ENCODE measurements at places on chromosomes 1 and 21. TPM values are rescaled to one million over a fixed set of nuclear protein-coding genes. Genes with fewer than 3 reads are reported as not detected.

DNA sequence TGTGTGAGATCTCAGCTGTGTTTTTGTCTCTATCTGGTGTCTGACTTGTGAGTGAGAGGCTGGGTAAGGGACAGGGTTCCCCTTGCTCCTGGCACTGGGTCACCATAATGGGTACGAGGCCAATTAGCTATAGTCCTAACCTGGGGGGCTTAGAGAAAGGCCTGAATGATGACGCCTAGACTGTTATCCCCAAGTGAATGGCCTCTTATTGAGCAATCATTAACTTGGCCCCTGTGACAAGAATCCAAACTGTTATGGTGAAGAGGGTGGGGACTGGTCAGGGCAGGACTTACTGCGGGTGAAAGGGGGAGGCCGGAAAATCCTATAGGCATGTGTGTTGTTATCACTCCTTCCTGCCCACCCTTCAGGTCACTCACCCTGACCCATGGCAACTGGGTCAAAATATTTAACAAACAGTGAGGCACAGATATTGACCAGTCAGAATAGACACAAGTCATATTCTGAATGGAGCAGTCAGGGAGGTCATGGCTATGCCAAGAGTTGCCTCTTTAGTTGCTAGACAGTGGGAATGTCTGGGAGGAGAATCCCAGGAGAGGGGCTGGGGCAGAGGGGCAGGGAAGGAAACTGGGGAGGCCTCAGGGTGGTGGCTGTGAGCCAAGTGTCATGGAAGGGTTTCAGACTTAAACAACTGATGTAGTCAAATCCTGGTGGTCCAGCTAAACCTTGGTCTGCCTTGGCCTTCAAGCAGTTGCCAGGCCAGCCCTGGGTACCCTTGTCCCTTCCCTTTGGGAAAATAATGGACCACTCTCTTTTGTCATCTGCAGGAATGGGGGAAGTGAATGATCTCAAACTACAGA lies 3.2 kb downstream of the NR0B2 start:
- DNase-seq = no peak

SPRR4 gene
- not detected for total RNA-seq

- peak; percentile 19 for DNase-seq
Measured at GRCh38 chr1:204826970-204827369, 43.7 kb upstream of the NFASC start.

IGSF9 gene
- not detected for total RNA-seq

SELENBP1 gene
- not detected for total RNA-seq

- no peak for DNase-seq
Measured at GRCh38 chr1:188043536-188044245, 1214.9 kb downstream of the PLA2G4A start.

DNA sequence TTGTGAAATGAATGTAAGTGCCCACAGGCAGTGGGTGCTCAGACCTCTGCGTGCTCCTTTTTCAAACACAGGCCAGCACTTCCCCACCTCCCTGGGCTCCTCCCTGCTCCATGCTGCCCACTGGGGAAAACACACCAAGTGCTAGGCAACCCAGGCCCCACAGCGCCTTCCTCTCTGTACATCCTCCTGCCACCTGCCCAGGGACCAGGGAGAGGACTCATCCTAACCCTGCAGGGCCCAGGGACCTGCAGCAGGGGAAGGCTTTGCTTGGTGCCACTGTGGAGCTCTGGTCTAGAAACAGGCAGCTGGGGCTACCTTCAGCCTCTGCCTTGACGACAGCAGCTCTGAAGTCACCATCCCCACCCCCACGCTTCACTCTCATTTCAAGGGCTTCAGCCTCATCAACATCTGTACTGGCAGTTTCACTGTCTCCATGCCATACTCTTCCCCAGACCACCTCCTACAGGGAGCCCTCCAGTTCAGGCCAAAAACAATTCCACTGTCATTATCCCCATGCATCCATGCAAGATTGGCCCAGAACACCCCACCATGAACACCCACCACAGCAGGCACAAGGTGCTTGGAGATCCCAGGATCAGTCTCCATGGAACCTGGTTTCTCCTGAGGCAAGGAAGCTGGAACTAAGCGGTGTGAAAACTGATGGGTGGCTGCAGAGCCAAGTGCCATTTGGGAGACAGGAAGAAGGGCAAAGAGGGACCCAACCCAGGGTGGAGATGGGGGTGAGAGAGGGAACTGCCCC lies 1.1 kb downstream of the IGSF8 start:
- peak; percentile 31 for DNase-seq

GRCh38 chr1:232322162-232322734 lies 307.7 kb downstream of the SIPA1L2 start:
- DNase-seq = no peak

SLC35F3 gene
- 10.7 TPM for total RNA-seq

DNA sequence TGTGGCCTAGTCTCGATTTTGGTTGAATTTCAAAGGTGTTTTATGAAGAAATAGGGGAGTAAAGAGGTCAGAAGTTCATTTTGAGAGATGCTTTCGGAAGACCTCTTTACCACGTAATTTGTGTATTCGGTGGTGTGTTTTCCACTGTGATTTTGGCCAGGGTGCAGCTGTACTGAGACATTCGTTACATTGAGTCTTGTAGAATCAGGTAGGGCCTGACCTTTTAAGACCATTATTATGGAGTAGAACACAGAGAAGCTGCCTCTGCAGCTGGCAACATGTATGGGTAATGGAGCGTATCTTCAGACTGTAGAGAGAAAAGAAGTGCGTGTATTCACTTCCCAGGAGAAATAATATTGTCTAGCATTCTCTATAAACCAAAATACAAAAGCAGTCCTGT lies 326.5 kb downstream of the PDE4B start:
- no peak for DNase-seq

DNA sequence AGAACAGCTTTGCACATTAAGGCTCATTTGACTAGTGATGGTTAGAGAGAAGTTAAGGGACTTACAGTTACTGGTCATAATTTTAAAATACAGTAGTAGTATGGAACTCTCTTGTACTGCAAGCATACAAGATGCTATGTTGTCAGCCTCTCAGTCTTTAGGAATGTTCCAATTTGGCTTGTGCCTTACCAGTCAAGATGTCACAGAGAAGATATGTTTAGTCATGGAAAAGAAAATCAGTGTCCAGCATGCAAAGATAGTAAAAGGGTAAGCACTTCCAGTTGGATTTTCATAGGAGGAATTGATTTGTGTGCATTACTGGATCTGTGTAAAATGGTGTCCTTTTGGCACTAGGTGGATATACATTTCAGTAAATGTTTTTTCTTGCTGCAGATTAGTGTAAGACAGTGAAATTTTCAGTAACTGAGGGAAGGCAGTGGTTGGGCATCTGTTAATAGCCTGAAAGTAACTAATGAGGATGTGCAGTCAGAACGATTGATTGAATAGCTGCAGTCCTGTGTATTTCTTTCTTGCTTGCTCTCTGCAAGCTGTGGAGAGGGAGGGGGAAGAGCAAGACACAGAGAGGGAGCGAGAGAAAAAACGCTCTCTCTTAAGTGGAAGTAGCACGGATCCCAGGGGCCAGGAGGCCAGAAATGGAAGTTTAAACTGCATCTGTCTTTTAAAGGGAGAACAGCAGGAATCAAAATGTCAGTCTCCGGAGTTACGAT lies 108.2 kb downstream of the CLEC20A start:
- no peak for DNase-seq

GRCh38 chr1:204924013-204924759 lies 53.5 kb downstream of the NFASC start:
- no peak for DNase-seq

DNA sequence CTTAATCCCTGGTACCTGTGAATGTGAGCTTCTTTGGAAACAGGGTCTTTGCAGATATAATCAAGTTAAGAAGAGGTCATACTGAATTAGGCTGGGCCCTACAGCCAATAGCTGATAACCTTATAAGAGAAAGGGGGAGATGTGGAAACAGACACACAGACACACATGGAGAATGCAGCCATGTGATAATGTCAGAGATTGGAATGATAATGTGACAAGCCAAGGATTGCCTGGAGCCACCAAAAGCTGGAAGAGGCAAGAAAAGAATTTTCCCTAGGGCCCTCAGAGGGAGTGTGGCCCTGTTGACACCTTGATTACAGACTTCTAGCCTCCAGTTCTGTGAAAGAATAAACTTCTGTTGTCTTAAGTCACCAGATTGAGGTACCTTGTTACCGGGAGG lies 114.5 kb upstream of the SOD1 start:
- DNase-seq = no peak

DNA sequence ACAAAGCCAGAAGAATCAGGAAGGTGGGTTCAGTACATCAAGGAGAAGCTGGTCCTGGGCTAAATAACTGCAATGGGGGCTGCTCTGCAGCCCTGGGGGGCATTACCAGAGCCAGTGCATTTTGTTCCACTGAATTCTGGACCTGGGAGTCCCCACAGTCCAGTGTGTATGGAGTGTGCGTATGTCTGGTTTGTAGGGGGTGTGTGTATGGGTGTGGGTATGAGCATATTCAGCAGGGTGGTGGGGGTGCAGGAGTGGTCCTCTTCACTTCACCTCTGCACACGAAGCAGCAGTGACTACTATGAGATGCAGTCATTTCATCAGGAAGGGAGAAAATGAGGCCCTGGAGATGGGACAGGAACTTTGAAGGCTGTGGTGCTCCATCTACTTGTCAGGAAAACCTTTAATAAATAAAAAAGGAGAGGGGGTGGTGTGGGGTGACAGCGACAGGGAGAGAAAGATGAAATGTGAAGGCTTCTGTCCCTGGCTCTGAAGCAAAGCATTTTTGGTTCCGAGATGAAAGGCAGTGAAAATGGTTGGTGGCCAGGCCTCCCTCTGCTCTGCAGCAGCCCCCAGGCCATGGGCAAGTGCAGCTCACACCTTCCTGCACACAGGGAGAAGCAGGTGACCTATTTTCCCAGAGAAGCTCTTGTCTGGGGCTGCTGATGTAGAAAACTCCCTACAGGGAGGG lies 121.5 kb upstream of the CACHD1 start:
- no peak for DNase-seq

DNA sequence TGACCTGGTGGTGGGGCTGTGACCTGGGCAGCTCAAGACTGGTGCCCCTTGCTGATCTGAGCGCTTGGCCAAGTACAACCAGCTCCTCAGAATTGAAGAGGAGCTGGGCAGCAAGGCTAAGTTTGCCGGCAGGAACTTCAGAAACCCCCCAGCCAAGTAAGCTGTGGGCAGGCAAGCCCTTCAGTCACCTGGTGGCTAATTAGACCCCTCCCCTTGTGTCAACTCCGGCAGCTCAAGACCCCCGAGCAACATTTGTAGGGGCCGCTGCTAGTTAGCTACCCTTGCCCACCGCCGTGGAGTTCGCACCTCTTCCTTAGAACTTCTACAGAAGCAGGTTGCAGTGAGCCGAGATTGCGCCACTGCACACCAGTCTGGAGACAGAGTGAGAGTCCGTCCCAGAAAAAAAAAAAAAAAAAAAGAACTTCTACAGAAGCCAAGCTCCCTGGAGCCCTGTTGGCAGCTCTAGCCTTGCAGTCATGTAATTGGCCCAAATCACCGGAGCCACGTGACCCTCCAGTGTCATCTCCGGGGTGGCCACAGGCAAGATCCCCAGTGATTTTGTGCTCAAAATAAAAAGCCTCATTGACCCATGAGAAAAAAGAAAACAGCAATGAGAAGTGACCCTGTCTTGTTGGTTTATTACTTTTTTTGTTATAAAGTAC lies 39.3 kb upstream of the LGALS8 start:
- no peak for DNase-seq

OR2T33 gene
- total RNA-seq = not detected

DNA sequence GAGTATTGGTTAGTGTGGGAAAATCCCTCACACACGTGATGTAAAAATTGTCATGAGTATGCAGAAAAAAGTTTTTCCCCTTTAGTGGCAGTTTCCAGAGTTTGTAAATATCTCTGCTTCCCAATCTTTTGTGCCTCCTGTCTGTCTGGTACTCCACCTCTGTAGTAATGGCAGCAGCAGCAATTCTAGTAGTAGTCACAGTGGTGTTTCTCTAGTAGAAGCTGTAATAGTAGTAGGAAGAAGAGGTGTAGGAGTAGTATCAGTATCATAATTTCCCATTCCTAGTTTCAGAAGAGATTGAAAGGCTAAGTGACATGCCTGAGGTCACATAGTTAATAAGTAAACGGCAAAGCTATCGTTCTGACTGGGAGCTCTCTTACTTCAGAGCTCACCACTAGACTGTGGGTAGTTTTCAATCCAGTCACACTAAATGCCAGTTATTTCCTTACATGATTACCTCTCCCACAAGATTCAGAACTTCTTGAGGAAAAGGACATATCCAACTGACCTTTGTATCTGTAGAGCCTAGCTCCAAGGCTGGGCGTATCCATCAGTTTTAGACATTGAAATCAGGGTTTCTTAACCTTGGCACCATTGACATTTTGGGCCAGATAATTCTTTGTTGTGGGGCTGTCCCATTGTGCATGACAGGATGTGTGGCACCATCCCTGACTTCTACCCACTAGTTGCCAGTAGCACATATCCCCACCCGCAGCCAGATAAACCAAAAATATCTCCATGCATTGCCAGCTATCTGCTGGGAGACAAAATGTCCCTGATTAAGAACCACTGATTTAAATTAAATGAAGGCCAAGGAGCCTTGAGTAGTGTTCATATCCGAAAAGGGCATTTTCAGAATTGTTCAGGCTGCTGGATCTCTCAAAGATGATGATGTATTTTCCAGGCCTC lies 135.9 kb downstream of the FGGY start:
- DNase-seq = no peak

SPRR3 gene
- not detected for total RNA-seq

- no peak for DNase-seq
Measured at GRCh38 chr1:7110321-7110720, 325.1 kb downstream of the CAMTA1 start.

DNA sequence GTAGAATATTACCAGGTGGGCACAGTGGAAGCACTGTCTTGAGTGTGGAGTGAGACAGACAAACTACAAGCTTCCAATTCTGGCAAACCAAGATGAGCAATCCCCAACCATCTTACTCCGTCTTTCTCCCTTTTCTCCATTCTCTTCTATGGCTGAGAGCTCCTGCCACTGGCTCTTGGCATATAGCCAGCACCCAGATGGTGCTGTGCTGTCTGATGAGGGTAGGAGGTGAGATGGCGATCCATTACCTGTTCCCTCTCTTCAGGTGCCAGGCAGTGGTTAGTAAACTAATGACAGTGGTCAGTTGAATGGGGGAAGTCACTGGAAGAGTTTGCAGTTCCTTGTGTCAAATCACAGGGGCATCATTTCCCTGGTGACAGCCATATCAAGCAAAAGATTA lies 108.4 kb downstream of the FNBP1L start:
- no peak for DNase-seq

GRCh38 chr1:50976890-50977574 lies 7.0 kb downstream of the CDKN2C start:
- DNase-seq = peak; percentile 28

DNA sequence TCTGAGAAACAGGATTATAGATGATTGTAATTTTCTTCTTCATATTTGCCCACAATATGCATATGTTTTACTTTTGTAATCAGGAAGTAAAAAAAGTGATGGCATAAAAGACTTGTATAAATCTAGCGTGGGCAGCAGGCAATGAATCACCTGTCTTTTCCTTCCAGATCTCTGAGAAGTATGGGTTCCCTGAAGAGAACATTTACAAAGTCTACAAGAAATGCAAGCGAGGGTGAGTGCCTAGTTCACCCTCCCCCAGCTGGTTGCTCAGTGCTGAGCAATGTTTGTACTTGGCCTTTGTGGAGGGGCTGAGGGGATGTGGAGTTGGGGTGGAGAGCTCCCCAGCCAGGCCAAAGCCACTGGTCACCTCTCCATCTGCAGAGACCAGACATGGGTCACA lies 30.7 kb downstream of the GRHL3 start:
- no peak for DNase-seq

SPOCD1 gene
- 0.15 TPM for total RNA-seq

PPFIA4 gene
- total RNA-seq = 29.3 TPM

FAM177B gene
- total RNA-seq = not detected

Data from activated CD4-positive, alpha-beta memory T cell treated with anti-CD3 and anti-CD28 coated beads, Interleukin-2, amount 10 ng/mL, durations not matched to agents 7 days and 5 days (primary cell).